Posterior cingulate gyrus (tissue), 11 donors: ENCODE measurements at places on chromosomes 13 and 19.
A peak's percentile ranks its signal among the peaks of the same experiment; 100 is the strongest.

DNA sequence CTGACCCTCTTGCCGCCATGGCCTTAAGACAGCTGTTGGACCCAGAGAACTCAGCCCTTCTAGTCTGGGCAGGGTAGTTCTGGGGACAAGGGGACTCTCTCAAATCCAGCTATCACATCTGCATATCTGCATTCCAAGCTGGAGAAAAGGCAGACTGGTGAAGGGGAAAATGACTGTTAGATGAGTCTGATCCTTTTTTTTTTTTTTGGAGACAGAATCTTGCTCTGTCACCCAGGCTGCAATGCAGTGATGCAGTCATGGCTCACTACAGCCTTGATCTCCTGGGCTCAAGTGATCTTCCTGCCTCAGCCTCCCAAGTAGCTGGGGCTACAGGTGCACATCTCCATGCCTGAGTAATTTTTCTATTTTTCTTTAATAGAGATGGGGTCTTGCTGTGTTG is 114.3 kb downstream of the SIPA1L3 start:
- no peak for DNase-seq

- no peak for DNase-seq
These were observed 769.9 kb upstream of the SLITRK6 start for GRCh38 chr13:86569119-86569518.

GRCh38 chr13:99523838-99524237 is 22.6 kb downstream of the TM9SF2 start:
- no peak for DNase-seq

DNA sequence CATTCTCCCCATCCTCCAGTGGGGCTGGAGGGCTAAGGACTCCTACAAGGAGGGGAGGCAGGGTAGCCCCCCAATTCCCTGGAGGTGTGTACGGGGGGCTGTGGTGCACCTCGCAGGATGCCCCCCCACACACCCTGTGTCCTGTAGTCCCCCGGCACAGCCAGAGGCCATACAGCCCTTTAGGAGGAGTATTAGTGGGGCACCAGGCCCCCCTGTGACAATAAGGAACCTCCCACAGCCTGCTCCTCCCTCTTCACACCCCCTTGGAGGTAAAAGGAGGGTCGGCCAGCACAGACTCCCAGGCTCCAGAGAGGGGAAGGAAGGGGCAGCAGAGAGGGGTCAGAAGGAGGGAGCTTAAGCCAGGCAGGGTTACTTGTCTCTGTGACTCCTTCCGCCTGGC is at the start of gene NANOS3:
Gene NANOS3, plus strand, starts transcription at position 301 of the 400 bp plus-strand sequence. CDS start 115 bp downstream, outside the sequence.
- no peak for DNase-seq

- peak; percentile 93 for DNase-seq
These were observed at the start of gene MYH14 for GRCh38 chr19:50203281-50204080. Gene MYH14, plus strand, starts transcription at chr19:50203622. Its CDS starts 6,744 bp downstream, at chr19:50210366.

DNA sequence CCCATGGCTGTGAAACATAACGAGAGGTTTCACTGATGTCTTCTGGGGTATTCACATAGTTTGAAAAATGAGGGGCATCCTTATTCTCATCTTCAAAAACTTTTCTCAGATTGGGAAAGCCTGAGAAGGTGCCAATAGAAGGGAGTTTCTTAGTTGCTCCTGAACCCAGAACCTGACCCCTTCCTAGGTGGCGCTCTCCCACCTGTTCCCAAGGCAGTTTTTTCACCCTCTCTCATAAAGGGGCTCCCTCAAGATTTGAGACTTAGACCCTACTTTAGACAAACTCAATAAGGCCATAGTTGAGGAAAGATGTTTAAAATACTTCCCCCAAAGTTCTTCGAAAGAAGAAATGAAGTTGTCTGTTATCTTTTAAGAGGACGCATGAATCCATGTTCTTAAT is 142.2 kb downstream of the FGF9 start:
- no peak for DNase-seq

- DNase-seq, result no peak
These were observed 162.1 kb upstream of the MIR17HG start for GRCh38 chr13:91185294-91185863.

- no peak for DNase-seq
These were observed 48.2 kb downstream of the PTPRS start for GRCh38 chr19:5292453-5292821.

DNA sequence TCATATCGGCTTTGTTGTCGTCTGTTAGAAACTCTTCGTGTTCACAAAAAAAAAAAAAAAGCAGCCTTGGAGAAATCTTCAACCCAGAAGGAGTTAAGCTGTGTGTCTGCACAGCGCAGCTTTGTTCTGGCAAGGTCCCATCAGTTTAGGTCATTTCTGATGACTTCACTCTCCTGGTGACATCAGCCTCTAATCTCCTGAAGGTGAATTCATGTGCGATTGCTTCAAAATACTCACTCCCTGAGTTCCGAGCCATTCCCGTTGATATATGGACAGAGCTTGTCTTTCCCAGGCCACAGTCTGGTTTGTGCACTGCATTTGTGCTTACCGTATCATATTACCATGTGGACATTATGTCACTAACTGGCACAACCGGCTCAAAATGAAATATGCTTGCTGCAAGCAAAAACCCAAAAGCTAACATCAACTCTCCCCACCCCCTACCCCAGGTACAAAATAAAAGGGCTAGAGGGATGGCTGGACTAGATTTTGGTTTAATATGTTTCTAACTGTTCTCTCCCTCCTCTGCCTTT is 342.4 kb downstream of the KCNRG start:
- no peak for DNase-seq

GRCh38 chr19:41871573-41872383 is 5.3 kb upstream of the CD79A start:
- no peak for DNase-seq

DNA sequence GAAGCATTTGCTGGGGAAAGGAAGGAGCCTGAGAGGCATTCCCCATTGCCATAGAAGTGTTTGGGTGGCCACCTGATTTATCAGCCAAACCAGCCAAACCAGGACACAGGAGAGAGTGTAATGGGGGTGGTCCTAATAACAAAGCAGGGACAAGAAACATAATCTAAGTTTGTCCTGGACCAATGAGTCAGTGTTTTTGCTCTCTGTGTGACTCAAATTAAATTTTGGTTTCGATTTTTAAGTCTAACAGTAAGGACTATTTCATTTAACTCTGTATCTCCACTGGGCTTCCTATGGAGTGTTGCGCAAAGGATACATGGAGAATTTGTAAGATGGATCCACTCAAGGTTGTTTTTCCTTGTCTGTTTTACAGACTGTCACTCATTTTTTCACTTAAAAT is 19.5 kb upstream of the TRPC4 start:
- DNase-seq, result no peak

DNA sequence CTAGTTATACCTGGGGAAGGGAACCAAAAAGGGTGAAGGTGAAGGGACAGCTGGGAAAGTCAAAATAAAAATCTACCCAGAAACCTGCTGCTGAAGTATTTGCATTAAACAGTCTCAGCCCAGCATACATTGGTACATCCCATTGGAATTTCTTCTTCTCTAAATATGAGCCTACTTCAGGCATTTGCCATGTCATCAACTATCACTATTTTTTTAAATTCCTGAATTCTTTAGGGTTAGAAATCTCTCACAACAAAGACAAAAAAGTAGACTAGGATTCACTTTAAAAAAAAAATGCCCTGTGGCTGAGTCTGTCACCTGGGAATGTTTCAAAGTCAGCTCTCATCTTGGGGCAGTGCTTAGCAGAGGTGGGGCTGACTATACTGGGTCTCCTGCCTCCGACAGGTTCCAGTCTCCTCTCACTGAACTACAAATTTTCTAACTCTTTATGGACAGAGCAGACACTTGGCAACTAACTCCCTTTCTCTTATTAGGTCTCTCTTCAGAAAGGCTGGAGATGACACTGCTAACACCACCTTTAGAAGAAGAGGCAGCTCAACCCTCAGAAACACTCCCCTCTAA is 141.2 kb downstream of the LHFPL6 start:
- DNase-seq, result no peak

- DNase-seq, result no peak
These were observed 190.9 kb downstream of the KLF12 start for GRCh38 chr13:73943137-73943964.

DNA sequence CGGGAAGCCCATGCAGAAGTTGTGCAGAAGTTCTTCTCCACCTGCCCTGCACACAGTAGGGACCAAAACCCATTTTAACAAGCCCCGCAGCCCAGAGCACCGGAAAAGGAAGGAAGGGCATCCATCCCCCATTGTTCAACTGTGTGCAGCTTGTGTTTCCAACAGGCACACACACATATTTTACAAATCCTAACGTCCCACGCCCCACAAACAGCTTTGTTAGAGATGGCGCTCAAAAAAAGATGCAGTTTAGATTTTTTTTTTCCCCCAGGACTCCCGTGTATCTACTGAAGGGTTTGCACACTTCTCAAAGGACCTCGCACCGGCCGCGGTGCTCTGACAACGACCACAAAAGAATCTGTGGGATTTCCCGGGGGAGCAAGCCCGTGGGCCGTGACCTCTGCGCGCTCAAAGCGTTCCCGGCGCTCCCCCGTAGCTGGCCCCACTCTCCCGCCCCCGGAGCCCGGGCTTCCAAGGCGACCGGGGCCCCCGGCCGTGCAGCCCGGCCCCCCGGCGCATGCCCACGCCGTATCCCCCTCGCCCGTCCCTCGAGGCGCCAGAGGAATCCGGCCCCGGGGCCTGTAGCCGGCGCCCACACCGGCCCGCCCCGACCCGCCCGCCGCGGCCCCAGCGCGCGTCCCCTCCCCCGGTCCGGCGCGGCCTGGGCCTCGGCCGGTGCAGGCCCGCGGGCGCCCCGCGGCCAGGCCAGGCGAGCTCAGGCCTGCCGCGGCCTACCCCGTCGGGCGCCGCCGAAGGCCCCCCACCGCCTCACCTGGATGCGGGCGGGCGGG is 523 bp downstream of the ELAVL1 start:
- no peak for DNase-seq

DNA sequence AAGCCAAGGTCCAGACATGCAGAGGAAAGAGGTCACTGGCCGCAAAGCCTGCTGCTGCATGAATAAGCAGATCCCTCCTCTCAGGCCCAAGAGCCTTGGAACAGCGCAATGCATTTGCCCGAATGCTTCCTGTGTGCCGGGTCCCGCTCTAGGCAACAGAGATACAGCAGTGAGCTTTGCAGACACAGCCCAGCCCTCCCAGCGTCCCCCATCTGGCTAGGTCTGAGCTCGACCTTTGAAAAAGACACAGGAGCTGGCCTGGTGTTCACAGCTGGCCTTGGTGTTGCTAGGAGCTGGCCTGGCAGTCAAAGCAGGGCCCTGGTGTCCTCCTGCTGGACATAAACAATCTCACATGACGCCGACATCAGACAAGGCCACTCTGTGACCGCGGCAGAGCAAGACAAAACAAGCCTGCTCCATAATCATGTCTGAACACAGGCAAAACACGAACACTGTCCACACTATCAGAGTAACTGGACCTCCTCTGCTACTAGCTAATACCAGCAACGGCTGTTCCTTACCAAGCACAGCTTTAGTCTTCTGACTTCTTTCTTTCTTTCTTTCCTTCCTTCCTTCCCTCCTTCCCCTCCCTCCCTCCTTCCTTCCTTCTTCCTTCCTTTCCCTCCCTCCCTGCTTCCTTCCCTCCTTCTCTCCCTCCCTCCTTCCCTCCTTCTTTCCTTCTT is 5.7 kb upstream of the PEX11G start:
- DNase-seq, result peak; percentile 76

- no peak for DNase-seq
These were observed 284.1 kb downstream of the ITGBL1 start for GRCh38 chr13:101736566-101736965.

GRCh38 chr13:106602178-106602577 is 34.2 kb upstream of the ARGLU1 start:
- no peak for DNase-seq

DNA sequence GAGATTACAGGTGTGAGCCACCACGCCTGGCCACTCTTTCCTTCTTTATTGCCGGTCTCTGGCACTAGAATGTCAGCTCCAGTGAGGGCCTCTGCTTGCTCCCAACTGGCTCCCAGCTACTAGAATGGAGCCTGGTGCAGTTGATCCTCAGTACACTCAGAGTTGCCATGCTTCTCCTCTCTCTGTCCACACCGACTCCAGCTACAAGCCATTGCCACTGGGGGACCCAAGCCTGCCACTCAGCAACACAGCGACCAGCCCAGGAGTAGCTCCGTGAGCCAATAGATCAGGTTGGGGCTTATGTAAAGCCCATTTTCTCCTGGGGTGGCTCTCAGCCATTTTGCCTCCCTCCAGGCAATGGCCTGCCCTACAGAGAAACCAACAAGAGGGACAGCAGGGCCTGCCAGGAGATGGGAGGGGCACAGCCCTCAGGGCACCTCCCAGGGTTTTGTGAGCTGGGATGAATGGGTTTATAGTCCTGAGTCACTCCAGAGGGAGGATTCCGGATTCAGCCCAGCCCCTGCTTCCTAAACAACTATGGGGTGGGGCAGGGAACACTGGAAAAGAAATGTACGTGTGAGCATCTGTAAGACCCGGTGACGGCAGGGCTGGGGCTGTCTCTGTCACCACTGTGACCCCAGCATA is 36.5 kb downstream of the OPA3 start:
- DNase-seq, result no peak

GRCh38 chr13:85278851-85279250 is 520.4 kb downstream of the SLITRK6 start:
- no peak for DNase-seq

DNA sequence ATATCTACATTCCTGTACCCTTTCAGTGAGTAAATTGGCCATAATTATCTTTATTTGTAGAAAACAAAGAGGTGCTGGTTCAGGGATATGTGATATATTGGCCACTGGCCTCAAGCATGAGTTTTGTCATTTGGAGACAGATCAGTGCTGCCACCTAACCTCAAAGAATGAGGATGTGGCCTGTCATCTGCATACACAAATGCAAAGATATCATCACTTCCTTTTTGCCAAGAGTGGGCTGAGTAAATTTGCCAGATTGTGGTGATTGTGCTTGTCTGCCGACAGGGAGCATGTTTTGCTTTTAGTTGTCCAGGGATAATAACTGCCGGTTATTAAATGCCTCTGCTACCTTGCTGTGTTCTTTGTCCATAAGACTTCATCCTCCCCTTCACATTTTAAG is 44.2 kb downstream of the WASF3 start:
- no peak for DNase-seq

DNA sequence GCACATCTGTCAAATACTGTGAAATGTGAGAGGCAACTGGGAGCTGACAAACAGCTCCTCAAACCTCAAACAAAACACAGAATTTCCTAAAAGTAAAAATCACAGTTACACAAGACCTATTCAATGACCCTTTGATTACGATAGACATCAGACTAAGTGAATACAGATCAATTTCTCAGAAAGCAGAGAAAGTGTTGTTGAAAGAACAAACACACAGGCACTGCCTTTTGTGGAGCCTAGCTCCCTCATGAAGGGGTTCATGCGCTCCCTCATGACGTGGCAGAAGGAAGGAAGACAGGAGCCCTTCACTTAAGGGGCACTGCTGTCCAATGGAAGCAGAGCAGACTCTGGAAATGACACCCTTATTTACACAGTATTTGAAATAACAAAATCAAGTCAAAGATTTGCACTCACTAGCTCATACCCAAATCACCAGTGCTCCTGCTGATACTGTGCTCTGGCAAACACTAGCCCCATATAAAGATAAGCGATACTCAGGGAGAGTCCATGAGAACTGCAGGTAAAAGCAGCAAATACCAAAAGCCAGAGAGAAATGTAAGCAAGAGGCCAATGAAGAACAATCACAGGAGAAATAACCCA is 144.9 kb downstream of the KLF12 start:
- DNase-seq, result no peak
